ENCODE measurements at places on chromosomes 12 and 14.

GRCh38 chr12:112738531-112738930 lies 53.0 kb upstream of the RPH3A start:
- DNase-seq, result no peak

GRCh38 chr12:106035421-106035820 lies 103.3 kb downstream of the NUAK1 start:
- no peak for DNase-seq

DNA sequence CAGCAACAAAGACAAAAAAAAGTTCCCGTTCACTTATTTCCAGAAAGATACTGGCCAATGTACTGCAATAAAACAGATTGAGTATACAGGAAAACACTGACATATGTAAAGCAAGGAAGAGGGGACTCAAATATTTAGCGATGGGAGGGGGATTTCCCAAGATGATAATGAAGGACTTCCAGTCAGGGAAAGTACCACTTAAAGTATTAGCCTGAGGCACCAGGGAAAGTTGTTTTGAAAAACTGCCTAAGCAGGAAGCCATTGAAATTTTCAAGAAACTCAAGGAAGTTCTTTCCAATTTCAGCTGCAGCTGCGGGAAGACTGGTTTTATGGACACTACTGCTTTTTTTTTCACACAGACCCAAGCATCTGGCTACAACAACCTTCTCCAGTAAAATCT lies 1007.4 kb upstream of the NOVA1 start:
- DNase-seq, result no peak

DNA sequence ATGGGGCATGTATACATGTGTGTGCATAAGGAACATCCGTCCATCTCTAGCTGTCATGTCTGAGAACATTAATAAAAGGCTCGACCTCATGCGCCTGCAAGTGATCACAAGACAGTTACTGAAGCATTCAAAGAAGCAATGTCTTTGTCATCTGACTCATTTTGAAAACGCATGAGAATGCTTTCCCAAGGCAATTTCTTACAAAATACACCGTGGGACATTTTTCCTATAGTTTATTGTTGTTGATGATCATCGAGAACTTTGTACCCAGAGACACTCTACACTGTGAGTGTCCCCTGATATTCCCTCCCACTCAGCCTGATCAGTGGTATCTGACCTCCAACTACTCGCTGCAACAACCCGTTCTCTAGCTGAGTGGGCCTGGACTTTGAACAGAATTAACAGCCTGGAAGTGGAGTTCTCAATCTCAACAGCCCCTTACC lies 68.1 kb downstream of the ETV6 start:
- DNase-seq, result no peak

- DNase-seq, result no peak
Observed at GRCh38 chr12:80001562-80001961, 66.7 kb upstream of the PPP1R12A start.

- DNase-seq, result no peak
Observed at GRCh38 chr12:67498991-67499390, 149.6 kb upstream of the DYRK2 start.

DNA sequence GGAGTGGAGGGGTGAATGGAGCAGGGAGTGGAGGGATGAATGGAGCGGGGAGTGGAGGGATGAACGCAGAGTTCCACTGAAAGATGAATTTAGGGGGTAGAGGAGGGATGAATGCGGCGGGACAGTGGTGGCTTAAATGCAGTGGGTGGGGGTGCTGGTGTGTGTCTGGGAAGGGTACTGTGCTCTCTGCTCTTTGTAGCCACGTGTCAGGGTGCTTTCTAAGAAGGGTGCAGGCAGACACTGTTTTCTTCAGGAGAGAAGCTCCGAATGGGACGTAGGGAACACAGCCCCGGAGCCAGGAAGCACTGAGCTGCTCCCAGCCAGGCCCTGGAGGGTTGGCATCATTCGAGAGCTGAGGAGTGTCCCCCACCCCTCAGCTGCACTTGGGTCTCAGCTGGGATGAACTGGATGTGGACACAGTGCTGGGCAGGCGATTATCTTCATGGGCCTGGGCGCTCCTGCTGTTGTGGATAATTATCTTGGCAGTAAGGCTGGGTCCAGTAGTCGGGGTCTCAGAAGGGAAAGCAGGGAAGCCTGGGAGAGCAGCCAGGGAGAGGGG lies 9.5 kb upstream of the CEP170B start:
- no peak for DNase-seq

- DNase-seq, result no peak
Observed at GRCh38 chr14:102440392-102440791, 69.2 kb downstream of the ANKRD9 start.

DNA sequence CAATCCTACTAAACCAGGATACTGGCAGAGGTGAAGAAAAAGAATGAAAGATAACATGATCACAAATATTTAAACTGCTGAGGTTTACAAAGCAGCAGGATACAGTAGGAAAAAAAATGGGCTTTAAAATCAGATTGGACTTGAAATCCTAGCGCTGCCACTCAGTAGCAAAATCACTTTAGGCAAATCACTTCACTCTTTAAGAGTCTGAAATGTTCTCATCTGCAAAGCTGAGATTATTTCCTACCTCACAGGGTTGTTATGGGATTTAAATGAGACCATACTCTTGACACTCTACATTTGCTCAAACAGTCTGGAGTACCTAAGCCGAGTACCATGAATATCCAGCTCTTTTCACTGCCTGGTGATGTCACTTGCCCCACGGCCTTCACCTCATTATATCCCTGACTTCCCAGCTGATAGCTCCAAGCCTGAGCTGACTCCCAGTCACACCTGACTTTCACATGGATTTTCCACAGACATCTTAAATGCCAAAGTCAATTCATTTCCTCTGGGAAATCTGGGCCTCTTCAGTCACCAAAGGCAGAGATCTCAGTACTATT lies 60.2 kb downstream of the UBR7 start:
- no peak for DNase-seq

DNA sequence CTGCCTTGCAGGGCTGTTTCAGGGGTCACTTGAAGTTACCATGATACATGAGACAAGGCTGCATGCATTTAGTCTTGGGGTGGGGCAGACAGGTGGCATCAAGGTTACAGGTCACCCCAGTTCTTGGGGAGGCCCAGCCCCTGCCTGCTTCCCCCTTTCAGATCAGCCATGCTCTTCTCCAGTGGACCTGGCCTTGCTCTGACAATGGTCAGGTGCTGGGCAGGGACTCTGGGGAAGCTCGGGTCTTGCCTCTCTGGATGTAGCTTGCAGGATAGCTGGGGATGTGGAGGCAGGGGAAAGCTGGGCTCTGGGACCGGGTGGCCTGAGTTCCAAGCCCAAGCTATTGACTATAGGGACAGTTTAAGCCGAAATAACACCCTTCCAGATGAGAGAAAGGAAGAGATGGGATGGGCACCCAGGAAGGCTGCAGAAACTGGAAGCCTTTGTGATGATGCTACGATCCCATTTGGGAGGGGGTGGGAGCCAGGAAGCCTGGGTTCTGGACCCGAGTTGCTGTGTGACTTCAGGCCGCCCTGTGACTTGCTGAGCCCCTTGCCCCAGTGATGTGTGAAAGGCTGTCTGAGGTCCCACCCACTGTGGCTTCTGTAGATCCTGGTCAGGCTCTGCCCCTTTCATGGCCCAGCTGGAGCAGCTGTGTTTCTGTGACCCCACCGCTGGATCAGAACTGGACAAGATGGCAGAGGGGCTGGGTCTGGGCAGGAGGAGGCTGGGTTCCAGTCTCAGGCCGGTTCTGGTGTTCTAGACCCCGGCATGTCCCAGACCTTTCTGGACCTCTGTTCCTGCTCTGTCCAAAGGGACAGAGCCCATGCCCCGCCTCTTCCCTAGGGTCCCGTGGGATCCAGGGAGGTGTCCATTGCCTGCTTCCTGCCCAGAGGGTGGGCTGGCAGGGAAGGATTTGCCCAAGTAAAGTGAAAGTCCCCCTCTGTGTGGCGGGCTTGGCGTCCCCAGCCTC lies 2.1 kb downstream of the TNFAIP2 start:
- no peak for DNase-seq

GRCh38 chr12:14802721-14803010 lies 612 bp downstream of the WBP11 start:
- DNase-seq, result no peak

DNA sequence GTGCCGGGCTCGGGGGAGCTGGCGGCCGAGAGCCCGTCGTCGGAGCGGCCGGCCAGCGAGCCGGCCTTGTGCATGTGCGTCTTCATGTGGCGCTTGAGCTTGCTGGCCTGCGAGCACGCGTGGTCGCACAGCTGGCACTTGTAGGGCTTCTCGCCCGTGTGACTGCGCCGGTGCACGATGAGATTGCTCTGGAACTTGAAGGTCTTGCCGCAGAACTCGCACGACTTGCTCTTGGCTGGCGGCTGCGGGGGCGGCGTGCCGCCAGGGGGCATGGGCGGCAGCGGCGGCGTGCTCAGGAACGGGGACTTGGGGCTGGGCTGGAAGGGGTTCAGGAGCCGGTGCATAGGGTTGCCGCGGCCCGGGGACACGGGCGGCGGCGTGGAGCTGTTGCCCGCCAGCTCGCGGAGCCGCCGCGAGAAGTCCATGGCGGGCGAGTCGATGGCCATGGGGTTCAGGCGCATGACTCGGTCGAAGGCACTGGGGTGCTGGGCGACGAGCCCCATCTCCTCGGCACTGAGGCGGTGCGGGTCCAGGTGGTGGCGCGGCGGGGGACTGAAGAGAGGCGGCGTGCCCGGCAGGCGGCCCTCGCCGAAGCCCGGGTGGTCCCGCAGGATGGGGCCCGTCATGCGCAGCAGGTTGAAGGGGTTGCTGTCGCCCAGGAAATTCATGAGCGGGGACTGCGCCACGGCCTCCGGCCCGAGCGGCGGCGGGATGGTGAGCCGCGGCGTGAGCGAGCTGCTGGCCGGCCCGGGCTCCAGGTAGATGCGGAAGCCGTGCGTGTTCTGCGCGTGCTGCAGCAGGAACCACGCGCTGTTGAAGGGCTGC lies 96.5 kb downstream of the BCL11B start:
- DNase-seq, result no peak

GRCh38 chr12:69886715-69887114 lies 61.7 kb downstream of the MYRFL start:
- DNase-seq, result no peak

- no peak for DNase-seq
Observed at GRCh38 chr12:113348849-113349536, 9.4 kb upstream of the PLBD2 start.

GRCh38 chr12:73973486-73973885 lies 564.1 kb upstream of the ATXN7L3B start:
- DNase-seq, result no peak

DNA sequence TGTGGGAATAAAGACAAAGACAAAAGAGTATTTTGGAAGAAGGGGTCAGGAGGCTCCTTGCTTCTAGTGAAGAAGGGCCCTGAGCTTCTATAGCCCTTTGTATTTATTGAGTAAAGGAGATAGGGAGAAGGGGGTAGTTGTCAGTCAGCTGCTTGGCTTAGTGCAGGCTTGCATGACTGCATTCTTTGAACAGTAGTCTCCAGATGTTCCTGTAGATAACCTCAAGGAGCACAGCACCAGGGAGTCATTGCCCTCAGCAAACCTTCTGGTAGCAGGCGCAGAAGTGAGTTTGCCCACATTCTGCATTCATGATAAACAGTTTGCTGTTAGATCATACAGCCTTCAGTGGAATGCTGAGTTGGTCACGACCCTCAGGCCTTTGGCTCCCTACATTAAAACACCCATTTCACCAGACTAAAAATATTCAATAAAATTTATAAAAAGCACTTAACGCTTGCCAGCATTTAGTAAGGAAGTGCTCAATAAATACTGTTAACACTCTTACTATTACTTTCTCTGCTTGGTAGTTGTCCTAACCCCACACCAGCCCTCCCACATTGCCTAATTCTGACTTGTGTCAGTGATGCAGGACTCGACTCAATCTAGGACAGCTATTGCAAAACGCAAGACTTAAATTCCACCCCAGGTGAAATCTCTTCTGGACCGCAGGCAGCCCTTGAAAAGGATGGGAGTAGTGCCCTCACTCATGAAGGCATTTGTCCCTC lies 3.0 kb upstream of the DHRS4 start:
- DNase-seq, result no peak
